ENCODE measurements at places on chromosomes 13 and 19.

DNA sequence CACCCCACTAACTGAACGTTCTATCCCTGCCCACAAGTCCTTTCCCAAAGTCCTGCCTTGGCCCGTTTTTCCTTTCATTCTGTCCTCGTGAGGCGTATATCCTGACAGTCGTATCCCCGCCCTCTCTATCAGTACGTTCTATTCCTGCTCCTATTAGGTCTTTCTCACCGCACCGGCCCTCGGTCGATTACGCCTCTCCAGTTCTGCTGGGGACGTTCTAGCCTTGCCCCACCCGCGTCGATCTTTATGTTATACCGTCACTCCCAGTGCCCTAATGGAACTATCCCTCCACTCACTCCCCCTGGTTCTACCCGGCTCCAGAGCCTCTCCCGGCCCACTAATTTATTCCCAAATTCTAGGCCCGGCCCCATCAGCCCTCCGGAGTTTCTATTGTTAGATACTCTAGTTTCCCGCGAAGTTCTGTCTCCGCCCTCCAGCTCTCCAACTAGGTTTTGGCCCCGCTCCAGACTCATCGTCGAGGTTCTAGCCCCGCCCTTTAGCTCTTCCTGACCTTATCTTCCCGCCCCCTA is 2.0 kb downstream of the PLAUR start:
- no peak for DNase-seq

GRCh38 chr19:29265436-29265835 is 52.5 kb upstream of the UQCRFS1 start:
- no peak for DNase-seq

- no peak for DNase-seq
Measured at GRCh38 chr13:51822106-51822815, 18.3 kb upstream of the DHRS12 start.

DNA sequence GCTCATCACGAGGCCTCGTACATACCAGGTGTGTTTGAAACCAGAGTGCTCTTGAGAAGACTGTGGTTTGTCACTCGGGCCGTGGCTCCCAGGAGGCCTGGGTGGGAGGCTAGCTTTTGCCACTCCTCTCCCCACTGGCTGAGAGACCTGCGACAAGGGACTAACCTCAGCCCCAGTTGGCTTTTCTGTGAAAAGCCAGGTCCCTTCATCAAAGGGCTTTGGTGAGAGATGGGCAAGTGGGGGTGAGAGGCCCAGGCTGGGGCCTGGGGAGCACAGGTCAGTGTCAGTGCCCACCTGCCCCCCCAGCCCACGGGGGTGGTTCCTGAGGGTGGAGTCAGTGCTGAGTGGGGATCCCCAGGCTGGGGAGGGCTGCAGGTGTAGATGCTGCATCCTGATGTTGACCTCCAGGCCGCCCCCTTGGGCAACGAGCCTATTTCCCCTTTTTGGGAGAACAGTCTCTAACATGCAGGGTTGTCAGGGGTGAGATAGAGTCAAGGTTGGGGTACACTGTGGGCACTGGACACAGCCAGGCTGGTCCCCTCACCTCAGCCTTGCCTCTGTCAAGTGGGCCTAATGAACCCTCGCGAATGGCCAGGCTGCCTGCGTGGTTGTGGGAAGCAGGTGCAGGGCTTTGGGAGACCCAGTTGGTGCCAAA is 661 bp downstream of the KCNJ14 start:
- no peak for DNase-seq

DNA sequence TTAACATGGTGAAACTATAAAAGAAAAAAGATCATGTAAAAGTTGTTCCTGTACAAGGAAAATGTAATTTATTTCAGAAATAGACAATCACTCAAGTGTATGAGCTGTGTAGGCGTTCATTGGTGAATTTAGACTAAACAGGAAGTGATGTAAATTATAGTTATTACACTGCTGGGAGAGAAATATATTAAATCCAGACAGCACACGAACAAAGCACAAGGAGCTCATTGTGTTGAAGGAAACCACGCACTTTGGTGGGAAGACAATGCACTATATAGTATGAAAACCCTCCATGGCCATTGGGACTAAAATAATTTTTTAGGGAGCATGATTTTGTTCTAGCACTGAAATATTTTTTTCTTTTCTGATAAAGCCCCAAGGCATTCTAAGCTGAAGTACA is 450.5 kb downstream of the KLF12 start:
- DNase-seq = no peak

DNA sequence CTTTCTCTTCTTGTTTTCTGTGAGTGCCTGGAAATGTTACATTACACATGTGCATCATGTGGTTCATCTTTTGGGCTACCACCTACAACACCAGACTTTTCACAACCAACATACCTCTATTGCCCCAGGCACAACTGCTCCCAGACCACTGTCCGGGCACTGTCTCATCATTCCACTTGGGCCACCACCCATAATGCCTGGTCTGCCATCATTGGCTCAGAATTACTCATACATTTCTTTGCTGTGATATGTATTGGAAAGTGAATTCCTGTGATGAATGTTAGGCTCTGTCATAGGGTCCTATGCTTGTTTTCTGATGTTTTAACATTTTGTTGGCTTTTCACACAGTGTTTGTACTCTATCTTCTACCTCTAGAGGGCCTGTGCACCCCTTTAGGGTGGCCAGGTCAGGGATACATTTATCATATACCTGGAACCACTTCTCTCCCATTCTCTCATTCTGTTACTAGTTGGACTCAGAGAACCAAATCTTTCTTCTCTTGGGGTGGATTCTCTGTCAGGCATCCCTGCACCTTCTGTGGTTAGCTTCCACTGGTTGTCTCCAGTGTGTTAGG is 172.8 kb downstream of the NHLRC3 start:
- DNase-seq = no peak

DNA sequence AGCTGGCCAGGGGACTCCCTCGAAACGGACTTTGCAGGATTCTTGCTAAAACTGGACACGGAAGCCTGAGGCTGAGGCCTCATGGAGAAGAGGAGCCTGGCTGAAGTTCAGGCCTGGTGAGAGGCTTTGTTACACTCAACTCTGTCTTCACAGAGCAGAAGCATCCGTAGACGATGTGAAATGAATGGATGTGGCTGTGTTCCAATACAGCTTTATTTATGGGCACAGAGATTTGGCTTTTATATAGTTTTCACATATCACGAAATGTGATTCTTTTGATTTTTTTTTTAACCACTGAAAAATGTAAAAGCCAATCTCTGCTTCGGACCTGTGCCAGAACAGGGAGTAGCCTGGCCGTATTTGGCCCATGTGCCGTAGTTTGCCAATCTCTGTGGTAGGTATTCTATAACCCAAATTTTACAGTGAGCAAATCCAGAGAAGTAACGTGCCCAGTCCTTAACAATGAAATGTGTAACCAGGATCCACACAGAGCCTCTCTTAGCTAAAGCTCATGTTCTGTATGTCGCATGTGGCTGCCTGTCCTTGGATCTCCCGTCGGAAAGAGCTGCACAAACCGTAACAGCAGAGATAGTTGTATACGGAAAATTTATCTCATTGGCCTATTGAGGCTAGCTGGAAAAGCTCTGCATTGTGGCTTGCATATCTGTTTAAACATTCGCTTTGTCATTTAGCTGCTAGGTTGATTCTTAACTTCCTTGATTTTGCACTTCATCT is 171.6 kb upstream of the RNF113B start:
- no peak for DNase-seq

DNA sequence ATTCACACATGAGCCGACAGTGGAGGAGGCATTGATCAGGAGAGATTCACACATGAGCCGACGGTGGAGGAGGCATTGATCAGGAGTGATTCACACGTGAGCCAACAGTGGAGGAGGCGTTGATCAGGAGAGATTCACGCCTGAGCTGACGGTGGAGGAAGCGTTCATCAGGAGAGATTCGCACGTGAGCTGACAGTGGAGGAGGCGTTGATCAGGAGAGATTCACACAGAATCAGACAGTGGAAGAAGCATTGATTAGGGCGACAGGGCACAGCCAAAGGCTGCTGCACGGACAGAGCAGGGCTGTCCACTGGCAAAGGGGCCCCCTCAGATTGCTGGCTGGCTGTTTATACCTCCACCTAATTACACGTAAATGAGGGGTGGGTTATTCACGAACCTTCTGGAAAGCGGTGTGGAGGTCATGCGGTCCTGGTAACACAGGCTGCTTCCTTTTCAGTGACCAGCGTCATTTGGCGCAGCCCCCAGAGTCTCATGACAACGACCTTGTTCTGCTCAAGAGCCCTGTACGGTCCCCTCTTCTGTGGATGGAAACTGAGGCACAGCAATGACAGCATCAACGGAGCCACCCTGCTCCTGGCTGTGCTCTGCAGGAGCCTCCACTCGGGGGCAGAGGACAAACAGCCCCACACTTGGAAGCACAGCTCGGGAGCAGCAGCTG is 50.6 kb upstream of the GAS6 start:
- no peak for DNase-seq

DNA sequence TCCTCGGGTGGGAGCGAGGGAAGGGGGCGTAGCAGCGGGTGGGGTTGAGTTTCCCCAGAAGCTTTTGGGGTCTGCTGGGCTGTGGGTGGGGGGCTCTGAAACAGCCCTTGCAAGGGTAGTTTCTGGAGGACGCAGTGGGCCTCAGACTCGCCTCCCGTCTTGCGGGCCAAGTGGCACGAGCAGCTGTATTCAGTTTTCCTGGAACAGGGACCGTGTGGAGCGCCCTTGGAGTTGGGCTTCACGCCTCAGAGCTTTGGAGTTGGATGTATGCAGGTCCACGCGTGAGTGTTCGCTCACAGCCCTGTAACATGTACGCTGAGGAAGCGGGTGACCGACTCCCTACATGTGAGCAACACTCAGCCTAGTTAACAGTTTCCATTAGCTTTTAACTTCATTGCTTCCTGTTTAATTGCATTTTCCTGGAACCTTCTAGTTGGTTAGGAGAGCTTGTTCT is 603 bp downstream of the TM9SF2 start:
- DNase-seq = no peak

DNA sequence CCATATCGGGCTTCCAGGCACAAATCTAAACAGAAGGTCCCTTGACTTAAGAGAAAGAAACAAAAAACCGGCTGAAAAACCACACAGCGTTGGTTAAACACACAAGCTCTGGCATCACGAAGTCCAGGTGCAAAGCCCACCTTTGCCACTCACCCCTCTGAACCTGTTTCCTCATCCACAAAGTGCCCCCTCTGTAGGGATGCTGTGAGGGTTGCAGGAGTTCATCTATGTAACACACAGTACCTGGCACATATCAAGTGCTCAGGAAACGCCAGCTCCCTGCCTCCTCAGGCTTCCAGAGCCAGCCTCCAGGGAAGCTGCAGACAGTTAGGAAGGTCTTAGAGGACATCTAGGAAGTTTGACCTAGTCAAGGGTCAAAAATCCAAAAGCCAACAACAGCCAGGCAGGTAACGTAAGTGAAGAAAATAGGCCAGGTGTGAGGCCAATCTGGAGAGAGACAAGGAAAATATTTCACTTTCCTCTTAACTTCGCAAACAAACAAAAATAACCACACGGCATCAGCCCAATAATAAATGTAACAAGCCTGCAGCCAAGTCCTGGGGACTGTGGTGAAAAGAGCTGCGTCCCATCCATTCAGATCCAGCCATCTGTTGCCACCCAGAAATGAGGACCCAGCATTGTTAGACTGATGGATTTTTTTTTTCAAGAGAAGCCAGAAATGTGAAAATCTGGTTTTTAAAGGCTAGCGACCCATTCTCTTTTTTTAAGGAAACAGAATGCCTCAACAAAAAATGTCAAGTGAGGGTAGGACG is 10.0 kb downstream of the KDELR1 start:
- DNase-seq = no peak

- DNase-seq = no peak
Measured at GRCh38 chr19:32902448-32902847, 32.9 kb upstream of the SLC7A9 start.

- no peak for DNase-seq
Measured at GRCh38 chr13:74158028-74158427, 23.8 kb upstream of the KLF12 start.

DNA sequence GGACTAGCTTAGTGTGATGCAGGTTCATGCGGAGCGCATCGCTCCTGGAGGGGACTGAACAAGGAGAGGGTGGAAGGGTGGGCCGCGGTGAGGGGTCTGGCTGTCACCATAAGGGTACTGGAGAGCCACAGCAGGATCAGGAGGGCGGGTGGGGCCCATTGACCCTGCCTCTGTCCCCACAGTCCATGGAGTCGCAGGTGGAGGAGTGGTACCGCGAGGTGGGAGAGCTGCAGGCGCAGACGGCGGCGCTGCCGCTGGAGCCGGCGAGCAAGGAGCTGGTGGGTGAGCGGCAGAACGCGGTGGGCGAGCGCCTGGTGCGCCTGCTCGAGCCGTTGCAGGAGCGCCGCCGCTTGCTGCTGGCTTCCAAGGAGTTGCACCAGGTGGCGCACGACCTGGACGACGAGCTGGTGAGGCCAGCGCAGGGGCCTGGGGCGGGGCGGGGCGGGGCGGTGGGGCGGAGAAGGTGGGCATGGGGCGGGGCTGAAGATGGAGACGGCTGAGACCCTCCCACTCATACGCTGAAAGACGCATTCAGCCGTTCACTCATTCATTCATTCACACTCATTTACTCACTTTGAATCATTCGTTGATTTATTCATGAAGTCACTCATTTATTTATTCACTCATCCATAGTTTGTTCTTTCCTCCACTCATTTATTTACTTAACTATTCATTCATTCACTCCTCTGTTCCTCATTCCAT is 27.5 kb upstream of the SHKBP1 start:
- DNase-seq = peak; percentile 65

DNA sequence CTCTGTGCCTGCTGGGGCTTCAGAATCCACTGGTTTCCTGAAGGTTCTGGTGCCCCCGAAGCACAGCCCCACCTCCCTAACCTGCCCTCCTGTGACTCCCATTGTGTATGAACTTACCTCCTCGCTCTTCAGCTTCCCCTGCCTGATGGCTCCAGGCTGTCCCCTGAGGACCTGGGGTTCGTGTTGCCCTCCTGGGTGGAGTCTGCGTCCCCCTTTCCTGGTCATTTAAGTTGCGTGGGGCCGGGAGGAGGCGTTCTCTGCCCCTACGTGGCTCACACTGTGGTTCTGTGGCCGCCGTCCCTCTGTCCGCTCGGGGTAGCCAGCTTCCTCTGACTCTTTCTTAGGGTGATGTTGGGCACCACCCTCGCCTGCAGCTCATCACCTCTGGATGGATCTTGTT is 13.9 kb downstream of the TFDP1 start:
- no peak for DNase-seq

DNA sequence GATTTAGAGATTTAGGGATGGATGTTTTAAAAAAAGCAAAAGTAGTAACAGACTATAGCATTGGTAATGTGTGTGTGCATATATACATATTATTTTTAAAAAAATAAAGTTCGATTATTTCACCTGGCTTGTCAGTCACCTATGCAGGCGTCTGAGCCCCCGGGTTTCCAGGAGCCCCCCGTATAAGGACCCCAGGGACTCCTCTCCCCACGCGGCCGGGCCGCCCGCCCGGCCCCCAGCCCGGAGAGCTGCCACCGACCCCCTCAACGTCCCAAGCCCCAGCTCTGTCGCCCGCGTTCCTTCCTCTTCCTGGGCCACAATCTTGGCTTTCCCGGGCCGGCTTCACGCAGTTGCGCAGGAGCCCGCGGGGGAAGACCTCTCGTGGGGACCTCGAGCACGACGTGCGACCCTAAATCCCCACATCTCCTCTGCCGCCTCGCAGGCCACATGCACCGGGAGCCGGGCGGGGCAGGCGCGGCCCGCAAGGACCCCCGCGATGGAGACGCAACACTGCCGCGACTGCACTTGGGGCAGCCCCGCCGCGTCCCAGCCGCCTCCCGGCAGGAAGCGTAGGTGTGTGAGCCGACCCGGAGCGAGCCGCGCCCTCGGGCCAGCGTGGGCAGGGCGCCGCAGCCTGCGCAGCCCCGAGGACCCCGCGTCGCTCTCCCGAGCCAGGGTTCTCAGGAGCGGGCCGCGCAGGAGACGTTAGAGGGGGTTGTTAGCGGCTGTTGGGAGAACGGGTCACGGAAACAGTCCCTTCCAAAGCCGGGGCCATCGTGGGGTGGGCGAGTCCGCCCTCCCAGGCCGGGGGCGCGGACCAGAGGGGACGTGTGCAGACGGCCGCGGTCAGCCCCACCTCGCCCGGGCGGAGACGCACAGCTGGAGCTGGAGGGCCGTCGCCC is 840 bp upstream of the CCNA1 start:
- DNase-seq = no peak

All from activated CD8-positive, alpha-beta memory T cell treated with anti-CD3 and anti-CD28 coated beads for 1 hour (primary cell).